Esophagus squamous epithelium (tissue), 5 donors: ENCODE measurements at places on chromosomes 5 and 9.

- DNase-seq = no peak
Observed at GRCh38 chr9:31776471-31776870, 608.0 kb upstream of the ACO1 start.

DNA sequence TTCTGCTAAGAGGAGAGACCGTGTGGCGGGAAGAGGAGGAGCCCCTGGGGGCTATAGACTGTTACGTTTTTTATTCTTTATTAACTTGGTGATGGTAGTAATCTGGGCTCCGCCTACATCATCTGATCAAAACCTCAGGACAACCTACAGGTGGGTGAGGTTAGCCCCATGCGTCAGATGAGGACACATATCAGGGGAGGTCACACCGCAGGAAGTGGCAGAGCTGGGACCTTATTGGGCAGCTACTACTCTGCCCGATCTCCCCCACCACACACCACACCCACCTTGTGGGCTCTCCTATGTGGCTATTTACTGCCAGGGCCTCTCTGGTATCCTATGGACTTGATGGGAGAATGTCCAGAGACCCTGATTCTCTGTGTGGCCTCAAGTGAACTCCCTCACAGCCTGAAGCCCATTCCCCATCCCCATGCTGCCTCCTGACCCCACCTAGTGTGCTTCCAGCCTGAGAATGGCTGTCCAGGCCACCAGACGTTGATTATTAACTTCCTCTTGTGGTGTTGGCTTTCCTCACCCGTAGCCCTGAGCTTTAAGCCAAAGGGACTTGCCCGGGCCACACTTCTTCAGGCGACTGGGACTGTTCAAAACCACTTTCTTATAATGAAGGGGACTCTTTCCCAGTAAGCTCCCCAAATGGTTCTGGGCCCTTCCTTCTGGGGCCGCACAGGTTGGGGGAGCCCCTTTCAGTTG, 8.2 kb downstream of the UNC5A start:
- no peak for DNase-seq

- no peak for DNase-seq
Observed at GRCh38 chr5:172766287-172767108, 4.5 kb downstream of the DUSP1 start.

GRCh38 chr9:127943731-127944144, 6.1 kb upstream of the DPM2 start:
- no peak for DNase-seq

GRCh38 chr9:89996773-89997172, 392.0 kb downstream of the GADD45G start:
- DNase-seq = no peak

- DNase-seq = no peak
Observed at GRCh38 chr5:124876566-124876965, 130.1 kb upstream of the ZNF608 start.

DNA sequence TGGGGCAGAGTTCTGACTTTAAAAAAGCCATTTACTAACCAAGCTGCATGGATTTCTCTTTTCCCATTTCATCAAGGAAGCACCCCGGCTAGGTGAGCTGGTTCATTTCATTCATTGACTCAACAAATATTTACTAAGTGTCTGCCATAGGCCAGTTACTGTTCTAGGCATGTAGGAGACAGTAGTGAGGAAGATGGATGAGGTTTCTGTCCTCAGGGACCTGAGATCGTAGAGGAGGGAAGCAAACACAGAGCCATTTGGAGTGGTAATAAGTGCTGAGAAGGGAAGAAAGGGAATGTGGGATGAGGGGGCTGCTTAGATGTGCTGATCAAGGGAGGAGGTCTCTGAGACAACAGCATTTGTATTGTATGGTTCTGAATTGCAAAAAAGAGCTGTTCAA, 120.4 kb downstream of the C9orf152 start:
- DNase-seq = no peak

DNA sequence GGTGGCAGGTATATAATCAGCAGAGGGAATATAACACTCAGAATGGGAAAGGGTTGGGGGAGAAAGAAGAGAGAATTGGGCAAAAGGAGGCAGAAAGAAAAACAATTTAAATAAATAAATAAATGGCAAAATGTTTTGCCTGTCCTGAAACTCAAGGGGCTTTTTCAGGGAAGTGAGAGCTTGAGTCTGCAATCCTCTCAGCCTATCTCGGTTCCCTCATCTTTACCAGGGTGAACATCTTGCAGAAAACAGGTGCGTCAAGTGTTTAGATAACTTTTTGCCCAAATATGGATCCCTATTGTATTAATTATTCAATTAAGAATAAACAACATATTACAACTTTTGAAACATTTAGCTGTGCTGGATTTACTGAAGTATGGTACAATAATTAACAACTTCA, 343.0 kb upstream of the EDIL3 start:
- DNase-seq = no peak

- no peak for DNase-seq
Observed at GRCh38 chr5:96709152-96709821, 47.1 kb downstream of the CAST start.

DNA sequence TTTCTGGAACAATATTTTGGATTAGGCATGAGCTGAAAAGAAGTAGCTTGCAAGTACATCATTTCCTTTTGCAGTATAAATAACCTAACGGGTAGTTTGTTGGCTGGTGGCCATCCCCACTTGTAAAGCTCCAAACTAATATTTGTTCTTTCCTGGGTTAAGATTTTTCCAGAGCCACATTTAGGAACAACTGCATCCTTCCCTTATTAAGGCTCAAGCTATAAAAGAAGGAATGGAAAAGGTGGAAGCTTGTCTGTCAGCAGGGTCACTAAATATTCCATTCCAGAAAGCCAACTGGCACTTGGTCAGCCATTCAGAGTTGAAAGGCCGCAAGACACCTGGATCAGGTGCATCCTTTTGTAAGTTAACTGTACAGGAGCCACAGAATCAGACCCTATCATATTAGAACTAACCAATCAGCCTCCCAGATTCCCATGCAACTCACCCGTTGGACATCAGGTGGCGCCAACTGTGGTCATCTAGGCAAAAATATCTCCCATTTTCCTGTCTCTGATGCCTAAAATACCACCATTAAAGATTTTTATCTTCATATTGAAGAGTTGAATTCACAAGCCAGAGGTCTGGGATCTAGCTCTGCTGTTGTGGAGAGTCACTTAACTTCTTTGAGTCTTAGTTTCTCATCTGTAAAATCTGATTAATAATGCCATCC, 82.9 kb downstream of the PTCD2 start:
- no peak for DNase-seq

GRCh38 chr5:69484891-69485290, 7.7 kb upstream of the OCLN start:
- DNase-seq = no peak

- no peak for DNase-seq
Observed at GRCh38 chr5:58922461-58923171, 339.7 kb downstream of the RAB3C start.

DNA sequence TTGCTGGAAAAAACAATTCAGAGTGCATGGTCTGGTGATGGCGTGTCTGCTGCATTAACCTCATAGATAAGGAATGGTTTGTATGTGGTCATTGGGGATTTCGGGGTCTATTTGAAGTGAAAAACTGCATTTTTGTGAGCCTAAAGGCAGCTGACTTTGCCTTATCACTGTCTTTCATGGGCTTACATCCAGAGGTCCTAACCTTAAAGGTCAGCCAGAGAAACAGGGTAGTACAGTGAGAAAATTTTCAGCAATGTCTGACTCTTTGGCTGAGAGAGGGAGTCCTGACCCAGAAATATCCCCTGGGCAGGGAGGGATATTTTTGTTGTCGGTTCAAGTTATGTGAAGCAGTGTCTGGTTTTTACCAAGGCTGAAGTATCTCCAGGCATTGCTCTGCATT, 5.7 kb downstream of the PCSK5 start:
- DNase-seq = no peak

GRCh38 chr9:76878933-76879332, 27.0 kb downstream of the PRUNE2 start:
- no peak for DNase-seq

GRCh38 chr9:101486693-101487442, 46.8 kb upstream of the RNF20 start:
- no peak for DNase-seq

DNA sequence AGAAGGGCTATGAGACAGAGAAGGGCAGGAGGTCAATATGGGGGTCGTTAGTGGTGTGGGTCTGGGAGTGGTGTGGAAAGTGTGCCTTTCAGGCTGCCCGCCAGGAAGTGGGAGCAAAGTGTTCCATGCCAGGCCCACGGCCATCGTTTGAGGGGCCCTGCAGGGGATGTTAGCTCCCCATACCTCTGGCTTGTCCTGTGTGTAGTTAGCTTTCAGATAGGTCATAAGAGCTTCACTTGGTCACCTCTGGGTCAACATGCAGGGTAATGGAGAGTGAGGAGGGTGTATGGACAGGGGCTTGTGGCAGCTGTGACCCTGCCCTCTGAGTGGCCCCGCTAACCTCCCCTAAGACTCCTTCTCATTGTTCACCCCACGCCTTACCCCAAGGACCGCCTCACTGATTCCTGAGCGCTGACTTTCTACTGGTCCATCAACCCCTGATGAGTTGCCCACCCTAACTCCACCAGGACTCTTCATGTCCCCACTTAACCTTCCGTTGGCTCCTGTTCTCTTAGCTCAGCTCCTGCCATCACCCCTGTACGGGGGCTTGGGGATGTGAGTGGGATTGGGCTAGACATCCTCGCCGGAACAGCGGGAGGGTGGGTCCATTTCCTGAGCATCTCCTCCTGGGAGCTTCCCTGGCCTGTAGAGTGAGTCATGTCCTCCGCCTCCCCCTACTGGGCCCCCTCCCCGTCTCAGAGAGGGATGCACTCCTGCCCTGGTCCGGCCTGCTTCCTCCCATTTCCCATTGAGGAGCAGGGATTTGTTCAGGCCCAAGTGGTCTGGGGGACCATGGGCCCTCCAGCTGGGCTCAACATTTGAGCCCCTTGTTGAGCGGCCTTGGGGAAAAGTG, 125.7 kb downstream of the FGF18 start:
- no peak for DNase-seq

DNA sequence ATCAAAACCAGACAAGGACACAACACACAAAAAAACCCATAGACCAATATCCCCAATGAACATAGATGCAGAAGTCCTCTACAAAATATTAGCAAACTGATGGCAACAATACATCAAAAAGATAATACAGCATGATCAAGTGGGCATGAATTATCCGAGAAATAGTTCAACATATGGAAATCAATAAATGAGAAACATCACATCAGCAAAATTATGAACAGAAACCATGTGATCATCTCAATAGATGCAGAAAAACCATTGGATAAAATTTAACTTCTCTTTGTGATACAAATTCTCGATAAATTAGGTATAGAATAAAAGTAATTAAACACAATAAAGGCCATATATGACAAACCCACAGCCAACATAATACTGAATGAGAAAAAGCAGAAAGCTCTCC, 69.6 kb downstream of the C9 start:
- no peak for DNase-seq
